ENCODE measurements at places on chromosomes 5 and 9.

DNA sequence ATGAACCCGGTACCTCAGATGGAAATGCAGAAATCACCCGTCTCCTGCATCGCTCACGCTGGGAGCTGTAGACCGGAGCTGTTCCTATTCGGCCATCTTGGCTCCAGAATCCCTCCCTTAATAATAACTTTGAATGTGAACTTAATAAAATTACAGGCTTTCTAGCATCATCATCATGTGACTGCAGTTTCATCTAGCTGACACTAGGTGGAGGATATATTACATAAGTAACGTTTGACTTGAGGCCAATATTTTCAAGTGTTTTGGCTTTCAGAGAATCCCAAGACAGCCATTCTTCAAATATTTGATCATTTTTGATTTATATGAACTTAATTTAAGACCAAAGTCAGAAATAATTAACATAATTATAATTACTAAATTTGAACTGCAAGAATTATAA lies 474.9 kb upstream of the CDH10 start:
- DNase-seq: no peak

DNA sequence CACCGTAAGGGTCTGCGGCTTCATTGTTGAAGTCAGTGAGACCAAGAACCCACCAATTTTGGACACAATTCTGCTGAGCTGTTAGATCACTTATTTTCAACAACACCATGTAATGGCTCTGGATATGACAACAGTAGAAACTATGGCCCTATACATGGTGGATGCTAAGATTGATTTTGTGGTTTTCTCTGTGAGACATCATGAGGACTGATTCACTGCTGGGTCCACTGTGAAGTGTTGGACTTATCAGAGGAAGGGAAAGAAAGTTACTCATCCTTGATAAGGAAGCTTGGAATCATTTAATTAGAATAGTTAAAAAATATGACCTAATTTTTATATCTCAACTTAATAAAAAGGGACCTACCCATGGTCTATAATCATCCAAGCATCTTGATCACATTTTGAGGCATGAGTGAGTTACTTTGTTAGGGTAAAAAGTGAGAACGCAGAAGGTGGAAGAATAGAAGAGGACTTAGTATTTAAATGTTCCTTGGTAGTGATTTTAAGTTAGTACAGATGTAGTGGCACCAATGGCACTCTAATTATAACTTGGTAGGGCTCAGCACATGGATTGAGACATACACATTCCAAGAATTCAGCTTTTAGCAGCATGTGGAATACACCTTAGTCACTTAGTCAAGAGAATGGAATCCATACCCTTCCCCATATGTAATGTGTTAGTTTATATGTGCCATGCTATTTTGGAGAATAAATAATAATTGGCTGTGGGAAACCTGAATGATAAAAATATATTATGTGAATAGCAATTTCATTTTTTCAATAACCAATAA lies 123.5 kb upstream of the CD180 start:
- no peak for DNase-seq

GRCh38 chr9:73357607-73358006 lies 205.9 kb downstream of the ANXA1 start:
- DNase-seq: no peak

DNA sequence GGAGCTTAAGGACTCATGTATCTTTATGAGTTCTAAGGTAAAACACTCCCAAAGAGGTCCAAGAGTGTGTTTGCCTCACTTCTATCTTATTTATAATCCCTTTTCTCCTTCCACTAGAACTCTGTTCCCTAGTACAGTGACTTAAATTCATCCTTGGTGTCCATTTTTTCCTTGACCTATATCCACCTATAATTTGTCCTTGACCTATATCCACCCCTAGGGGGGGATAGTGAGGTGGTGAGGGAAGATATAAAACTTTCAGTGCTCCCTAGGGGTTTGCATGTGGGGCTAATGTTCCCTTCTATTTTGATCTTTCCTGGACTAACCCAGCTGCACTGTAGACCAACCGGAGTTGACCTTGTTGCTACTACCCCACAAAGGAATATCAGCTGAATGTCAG lies 83.5 kb upstream of the GNAQ start:
- DNase-seq: no peak

- DNase-seq: no peak
Observed at GRCh38 chr5:132268769-132269551, 11.5 kb downstream of the PDLIM4 start.

DNA sequence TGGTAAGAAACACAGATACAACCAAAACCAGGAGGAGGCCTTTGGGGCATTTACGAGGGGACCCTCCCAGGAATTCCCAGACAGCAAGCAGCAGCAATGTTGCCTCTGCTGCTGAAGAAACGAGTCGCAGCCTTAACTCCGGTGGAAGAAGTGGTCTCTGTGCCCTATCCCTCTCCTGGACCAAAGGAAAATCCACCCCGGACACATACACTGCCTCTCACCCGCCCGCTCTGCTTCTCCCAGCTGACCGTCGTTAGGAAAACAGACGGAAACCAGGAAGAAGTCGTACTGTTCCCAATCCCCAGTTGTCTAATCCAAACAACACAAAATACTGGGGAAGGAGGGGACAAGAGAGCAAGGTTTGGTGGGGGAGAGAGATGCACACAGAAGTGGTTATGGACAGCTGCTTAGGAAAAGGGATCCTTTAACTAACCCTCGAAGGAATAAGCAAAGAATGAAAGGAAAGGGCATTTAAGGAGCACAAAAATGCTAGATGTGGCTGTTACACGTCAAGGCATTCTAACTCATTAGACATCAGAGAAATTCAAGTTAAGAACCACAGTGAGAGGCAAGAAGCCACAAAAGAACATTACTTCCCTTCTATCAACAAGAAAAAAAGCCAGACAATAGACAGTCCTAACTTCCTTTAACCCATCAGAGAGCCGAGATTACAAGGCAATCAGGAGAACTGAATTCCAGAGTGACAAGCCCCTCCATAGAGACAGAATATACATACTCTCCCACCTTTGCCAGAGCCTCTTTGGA lies 71.9 kb downstream of the ACTL7B start:
- no peak for DNase-seq

DNA sequence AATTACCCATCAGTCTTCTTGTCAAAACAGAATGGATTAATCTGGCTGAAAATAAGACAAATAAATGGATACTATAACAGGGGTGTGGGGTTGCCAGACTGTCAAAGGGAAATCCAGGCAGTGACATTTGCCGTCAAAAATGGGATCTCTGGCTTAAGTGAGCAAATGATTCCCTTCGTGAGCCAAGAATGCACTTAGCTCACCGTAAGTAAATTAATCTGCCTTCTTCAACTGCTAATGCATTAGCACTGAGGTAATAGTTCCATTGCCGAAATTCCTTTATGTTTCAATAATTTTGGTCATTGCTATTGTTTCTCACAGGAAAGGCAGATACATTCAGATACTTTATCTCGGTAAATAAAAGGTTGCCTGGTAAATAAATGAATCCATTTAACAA lies 377.8 kb downstream of the KIAA0825 start:
- DNase-seq: no peak

GRCh38 chr5:75152860-75153259 lies 83.8 kb downstream of the ANKRD31 start:
- no peak for DNase-seq

GRCh38 chr5:103451261-103451660 lies 111.3 kb downstream of the NUDT12 start:
- DNase-seq: no peak

GRCh38 chr5:65708145-65708544 lies 13.8 kb downstream of the SGTB start:
- DNase-seq: no peak

DNA sequence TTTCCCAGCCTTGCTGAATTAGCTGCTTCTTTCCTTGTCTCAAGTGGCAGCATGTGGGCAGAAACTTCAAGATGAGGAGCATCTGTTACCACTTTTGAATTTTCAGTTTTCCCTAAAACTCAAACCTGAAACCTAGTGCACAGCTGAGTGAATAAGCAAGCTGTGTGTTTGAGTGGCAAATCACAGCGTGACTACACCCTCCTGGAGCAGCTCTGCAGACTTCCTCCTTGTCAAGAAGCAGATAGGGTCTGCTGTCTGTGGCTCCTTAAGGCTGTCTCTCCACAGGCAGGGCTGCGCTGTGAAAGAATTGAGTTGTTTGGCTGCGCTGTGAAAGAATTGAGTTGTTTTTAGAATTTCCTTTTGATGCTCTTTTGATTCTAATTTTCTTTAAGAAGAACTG lies 179.7 kb upstream of the HAPLN1 start:
- DNase-seq: no peak

GRCh38 chr9:90898228-90898627 lies 96.6 kb downstream of the SYK start:
- DNase-seq: no peak

DNA sequence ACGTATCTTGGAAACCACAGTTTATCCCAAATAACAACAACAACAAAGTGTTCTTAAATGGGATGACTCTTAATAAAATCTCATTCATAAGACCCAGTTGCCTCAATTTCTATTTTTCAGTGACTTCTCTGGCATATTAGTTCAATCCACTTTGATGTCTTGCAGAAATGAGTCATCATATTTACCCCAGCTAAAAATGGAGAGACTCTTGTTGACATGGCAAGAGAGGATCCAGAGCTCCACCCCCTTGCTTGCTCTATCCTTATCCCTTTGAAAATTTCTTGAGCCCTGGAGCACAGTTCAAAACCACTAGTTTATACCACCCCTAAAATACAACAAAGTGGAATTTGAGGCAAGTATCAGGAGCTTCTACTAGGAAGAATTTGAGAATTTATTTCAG lies 20.8 kb downstream of the VCAN start:
- no peak for DNase-seq

DNA sequence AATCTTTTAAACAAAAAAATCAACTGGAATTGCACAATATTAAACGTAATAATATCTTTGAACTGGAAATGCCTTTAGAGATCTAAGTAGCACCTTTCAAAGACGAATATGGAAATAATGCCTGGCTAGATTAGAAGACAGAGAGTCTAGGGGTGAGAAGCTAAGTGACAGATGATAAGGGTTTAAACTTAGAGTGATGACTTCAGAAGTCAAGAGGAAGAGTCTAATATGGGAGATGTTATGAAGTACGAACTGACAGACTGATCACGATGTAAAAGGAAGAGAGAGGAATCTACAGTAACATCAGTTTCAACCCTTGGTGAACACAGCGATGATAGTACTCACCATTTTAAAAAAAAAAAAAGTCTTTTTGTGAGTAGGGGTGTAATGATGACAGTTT lies 57.9 kb downstream of the HINT1 start:
- no peak for DNase-seq

DNA sequence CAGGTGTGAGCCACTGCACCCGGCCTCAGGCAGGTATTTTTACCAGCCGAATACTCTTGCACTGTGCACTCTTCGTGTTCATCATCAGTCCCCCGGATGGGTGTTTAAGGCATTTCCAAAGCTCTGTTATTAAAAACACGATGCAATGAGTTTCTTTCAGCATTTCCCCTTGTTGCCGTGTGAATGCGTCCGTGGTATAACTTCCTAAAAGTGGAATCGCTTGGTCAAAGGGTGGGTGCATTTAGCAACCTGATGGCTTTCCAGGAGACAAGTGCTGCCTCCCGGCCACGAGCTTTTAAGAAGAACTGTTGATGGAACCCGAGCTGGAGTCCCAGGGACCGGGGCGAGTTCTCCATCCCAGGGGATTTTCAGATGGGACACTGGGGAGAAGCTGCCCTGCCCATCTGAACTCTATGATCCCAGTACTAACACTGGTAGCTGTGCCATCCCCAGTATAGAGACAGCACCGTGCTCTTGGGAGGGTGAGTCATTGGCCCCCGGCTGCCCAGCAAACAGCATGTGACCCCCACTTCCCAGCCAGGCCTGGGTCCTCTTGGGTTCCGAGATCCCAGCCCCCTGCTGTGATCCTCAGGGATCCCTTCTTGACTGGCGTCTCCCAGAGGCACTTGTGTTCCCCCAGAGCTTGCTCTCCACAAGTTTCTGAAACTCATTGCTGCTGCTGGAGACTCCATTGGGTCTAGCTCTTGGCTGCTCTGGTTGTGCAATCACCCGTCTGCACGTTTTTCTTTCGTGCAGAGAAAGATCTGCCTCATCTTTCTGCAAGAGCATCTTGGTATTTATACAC lies 169.5 kb upstream of the IER5L start:
- no peak for DNase-seq

- no peak for DNase-seq
Observed at GRCh38 chr5:78526049-78526525, 122.5 kb downstream of the LHFPL2 start.

- DNase-seq: no peak
Observed at GRCh38 chr5:61737964-61738340, 405.9 kb downstream of the ZSWIM6 start.

DNA sequence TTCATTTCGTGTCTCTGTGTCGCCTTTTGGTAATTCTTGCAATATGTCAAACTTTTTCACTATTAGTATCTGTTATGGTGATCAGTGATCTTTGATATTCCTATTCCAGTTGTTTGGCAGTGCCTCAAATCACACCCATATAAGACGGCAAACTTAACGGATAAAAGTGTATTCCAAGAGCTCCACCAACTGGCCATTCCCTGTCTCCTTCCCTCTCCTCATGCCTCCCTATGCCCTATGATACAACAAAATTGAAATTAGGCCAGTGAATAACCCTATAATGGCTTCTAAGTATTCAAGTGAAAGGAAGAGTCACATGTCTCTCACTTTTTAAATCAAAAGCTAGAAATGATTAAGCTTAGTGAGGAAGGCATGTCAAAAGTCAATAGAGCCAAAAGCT lies 74.8 kb downstream of the CDK5RAP2 start:
- DNase-seq: no peak

All from RWPE2 (cell line).